Posterior cingulate gyrus (tissue), 11 donors: ENCODE measurements at places on chromosomes 5 and 9.
A peak's percentile ranks its signal among the peaks of the same experiment; 100 is the strongest.

GRCh38 chr5:2872676-2873075, 121.2 kb upstream of the IRX2 start:
- no peak for DNase-seq

GRCh38 chr5:53318303-53318702, 162.1 kb upstream of the FST start:
- no peak for DNase-seq

- no peak for DNase-seq
Measured at GRCh38 chr5:146626936-146627335, 110.9 kb upstream of the GPR151 start.

DNA sequence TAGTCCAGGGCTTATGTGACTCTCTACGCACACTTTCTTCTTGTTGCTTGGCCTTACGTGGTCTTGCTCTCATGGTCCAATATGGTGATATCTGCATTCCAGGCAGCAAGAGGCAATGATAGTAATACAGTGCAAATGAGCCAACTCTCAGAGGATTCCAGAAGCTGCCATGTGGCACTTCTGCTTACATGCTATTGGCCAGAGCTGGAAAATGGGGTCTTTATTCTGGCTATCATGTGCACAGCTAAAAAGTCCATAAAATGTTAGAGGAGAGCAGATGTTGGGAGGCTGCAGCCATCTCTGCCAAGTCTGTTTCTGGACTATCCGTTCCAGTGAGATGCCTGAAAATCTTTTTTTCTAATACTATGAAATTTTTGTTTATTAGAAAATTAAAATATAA, 2.9 kb upstream of the SEPTIN8 start:
- no peak for DNase-seq

DNA sequence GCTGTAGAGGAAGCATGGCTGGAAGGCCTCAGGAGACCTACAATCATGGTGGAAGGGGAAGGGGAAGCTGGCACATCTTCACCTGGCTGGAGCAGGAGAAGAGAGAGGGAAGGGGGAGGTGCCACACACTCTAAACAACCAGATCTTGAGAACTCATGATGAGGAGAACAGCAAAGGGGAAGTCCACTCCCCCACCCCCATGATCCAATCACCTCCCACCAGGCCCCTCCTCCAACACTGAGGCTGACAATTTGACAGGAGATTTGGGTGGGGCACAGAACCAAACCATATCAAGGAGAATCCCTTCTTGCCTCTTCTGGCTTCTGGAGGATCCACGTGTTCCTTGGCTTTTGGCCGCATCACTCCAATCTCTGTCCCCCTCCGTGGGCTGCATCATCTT, 13.1 kb upstream of the CMBL start:
- DNase-seq, result no peak

DNA sequence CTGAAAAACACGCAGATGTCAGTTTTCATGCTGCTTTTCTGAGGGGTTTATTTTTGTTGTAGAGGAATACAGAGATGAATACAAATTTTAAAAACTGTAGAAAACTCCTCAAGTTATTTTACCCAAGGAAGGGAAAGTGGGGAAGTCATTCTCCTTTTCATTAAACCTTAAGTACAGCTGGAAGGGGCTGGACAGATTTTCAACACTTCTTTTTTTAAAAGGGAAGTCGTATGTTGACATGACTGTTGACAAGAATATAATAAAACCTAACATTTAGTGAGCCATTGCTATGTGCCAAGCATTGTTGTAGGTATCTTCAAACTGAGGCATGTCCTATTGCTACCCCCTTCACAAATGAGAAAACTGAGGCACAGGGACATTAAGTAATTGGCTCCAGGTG, 235.7 kb upstream of the ELL2 start:
- no peak for DNase-seq

GRCh38 chr9:78368236-78368635, 71.3 kb downstream of the PSAT1 start:
- DNase-seq, result no peak

GRCh38 chr9:96566498-96567202, 53.0 kb downstream of the CDC14B start:
- peak; percentile 76 for DNase-seq

DNA sequence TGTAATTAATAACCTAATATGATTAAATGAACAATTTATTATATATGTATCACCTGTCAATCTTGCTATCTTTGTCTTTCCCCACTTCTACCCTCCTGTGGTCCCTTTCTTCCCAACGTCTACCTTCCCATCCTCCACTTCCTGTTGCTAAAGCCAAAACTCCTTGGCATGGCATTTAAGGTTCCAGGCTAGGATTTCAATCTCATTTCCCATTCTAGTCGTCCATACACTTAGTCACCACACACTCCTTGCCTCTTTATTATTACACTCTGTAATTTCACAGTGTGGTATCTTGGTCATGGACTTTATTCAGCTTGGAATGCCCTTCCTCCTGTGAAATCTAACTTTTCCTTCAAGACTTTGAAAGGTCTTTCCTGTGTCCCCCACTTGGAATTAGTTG, 115.3 kb downstream of the SEMA6A start:
- no peak for DNase-seq

GRCh38 chr9:70260007-70260443, 1.2 kb downstream of the SMC5 start:
- DNase-seq, result no peak

GRCh38 chr5:138024117-138024516, 8.8 kb downstream of the FAM13B start:
- DNase-seq, result no peak

- DNase-seq, result no peak
Measured at GRCh38 chr5:135824541-135825041, 9.9 kb upstream of the SLC25A48 start.

GRCh38 chr9:841371-842209, at the start of gene DMRT1:
Gene DMRT1, plus strand, starts transcription at chr9:841697. Its CDS starts 142 bp downstream, at chr9:841839.
- DNase-seq, result no peak

GRCh38 chr5:134439210-134439654, 27.6 kb upstream of the CDKN2AIPNL start:
- peak; percentile 57 for DNase-seq
